Stimulated activated CD4-positive, alpha-beta T cell treated with anti-CD3 and anti-CD28 coated beads, TNF-alpha, amount 100 ng/mL, for 4 hours (primary cell): ENCODE measurements at places on chromosomes 1 and 21.

- no peak for DNase-seq
These were observed 127.8 kb upstream of the NGF start for GRCh38 chr1:115465802-115466363.

DNA sequence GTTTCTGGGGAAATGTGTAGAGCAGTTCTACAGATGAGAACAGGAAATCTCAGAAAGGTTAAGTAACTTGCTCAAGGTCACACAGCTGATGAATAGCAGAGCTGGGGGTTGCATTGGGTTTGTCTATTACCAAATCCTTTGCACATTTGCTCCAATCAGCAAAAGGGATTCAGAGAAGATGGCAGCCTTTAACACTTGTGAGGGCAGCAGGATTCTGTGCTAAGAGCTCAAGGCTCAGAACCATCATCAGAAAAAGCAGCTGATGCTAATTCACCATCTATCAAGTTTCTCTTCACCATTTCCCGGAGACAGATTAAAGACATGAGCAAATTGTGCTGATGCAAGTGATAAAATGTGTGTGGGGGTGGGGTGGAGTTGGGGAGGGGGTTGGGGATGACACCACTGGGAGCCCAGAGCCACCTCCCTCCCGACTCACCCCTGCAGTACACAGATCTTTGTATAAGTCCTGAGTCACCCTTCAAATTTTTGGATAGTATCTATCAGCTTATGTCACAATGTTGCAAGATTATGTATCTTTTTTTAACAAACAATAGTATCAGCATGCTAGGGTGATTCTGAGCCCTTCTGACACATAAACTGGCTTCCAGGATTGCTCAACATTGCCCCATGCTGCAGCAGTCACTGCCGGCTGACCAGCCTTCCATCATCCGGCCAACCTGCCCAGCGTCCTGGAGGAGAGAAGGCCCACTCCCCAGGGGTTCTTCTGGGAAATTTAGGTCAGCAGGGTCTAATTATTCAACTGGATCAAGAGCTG lies 2.8 kb upstream of the SPSB1 start:
- no peak for DNase-seq

GRCh38 chr21:45920824-45921600 lies 60.6 kb upstream of the COL6A1 start:
- no peak for DNase-seq

- DNase-seq = no peak
These were observed 190.5 kb upstream of the CSF3R start for GRCh38 chr1:36673202-36673601.

DNA sequence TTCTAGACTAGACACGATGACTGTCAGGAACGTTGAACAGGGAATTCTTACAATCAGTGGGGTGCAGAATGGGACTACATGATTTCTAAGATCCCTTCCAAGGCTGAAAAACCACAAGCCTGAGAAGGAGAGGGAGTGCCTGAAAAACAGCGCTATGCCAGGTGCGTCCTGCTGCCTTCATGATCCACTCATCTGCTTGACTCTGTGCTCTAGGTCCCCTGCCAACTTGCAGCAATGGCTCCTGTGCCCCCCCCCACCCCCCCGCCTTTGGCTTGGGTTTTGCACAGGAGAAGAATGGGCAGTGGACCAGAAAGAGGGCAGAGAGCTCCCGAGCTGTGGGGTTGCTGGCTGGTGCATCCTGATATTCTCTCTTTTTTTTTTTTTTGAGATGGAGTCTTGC lies 5.9 kb downstream of the SLC2A7 start:
- DNase-seq = no peak

DNA sequence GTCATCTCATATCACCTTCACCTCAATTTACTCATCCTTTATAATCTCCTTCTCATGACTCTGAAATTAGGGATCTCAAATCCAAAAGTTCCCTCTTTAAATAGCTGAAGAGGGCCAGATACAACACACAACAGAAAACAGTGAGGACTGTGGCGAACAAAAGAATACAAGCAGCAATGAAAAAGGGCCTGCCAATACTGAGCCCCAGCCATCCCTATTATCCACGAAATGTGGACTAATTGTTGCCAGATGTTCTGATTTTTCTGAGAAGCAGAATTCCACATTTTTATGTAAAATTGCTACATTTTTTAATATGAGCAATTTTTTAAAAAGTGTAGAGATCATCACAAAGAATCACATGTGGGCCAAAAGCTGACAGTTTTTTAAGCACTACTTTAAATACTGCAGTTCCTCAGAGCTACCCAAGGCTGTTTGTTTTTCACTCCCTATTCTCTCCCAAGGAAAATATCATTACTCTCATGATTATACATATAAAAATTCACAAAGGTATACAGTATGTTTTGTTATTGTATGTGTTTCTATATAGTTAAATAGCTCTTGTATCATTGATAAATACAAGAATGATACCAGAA lies 90.0 kb downstream of the ASH1L start:
- DNase-seq = no peak

GRCh38 chr21:41121785-41122415 lies 46.1 kb upstream of the BACE2 start:
- DNase-seq = no peak

- DNase-seq = no peak
These were observed 12.4 kb downstream of the VANGL1 start for GRCh38 chr1:115654125-115654524.

- DNase-seq = no peak
These were observed 1.0 kb downstream of the LYST start for GRCh38 chr1:235865565-235866204.

DNA sequence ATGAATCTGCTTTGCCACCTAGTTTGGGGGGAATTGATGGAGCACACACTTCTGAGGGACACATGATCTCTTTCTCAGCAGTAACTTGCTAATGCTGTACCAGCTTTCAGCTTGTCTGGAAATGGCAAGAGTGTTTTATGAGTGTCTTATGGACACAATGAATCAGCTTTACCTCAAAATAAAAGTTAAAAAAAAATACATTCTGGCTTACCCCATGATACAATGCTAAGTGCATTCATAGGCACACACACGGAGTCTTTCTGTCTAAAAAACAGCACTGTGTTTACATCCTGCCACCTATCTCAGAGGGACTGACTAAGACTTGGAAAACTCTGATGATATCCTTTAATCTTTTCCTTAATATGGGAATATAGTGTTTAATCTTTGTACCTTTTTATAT lies 455.5 kb upstream of the ADAMTS5 start:
- no peak for DNase-seq

- no peak for DNase-seq
These were observed 42.1 kb upstream of the DNAJC6 start for GRCh38 chr1:65267271-65267670.

- no peak for DNase-seq
These were observed 49.6 kb downstream of the MTR start for GRCh38 chr1:236844499-236845271.

DNA sequence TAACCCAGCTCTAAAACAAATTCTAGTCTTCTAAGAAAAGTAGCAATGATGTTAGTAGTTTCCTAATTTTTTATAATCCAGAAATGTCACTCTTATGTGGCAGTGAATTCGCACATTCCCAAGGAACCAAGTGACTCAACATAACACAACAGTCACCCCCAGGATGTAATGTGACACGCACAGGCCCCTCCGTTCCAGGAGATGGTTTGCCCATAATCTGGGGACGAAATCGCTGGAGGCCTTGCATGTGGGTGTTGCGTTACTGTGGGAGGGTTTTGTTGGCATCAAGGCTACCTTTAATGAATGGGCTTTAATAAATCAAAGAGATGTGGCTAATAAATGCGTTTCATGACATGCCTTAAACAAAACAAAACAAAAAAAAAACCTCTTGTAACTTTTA lies 50.9 kb downstream of the EVA1C start:
- no peak for DNase-seq

GRCh38 chr1:210394281-210394821 lies 65.6 kb downstream of the HHAT start:
- no peak for DNase-seq

DNA sequence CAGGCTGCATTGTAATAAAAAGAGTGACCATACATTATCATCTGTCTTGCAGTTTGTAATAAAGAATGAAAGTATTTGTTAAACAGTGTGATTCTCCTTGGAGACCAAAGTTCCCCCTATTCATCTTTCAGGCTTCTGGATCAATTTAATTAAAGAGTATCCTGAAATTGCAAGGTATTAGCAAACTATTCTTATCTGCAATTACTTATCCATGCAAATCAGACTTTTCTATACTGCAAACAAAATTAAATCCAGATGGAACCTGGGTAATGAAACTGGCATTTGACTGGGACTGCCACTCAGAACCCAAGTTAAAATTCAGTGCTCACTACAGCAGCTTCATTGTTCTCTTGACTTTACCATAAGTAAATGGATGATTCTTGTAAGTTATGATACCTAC lies 37.1 kb downstream of the JAK1 start:
- no peak for DNase-seq

GRCh38 chr1:159010391-159010790 lies 684 bp downstream of the IFI16 start:
- no peak for DNase-seq

DNA sequence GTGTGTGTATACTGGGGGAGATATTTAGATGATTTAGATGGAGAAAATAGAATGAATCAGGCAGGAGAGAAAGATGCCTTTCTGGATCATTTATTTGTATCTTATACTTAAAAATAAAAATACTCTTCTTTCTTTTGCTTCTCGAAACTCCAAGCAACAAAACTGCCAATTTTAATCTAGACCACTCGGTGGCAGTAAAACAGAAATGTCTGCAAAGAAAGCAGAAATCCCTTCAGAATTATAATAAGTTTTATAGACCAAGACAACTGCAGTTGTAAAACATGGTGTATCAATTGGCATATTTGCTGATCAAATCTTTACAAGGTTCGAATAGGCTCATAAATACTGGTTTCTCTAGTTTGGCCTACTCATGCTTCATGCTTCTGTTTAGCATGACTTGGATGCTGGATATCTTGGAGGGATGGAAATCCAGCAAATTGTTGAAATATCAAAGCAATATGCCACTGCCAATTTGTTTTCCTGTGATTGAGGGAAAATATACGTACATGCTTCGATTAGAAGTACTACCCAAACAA lies 15.1 kb upstream of the C1orf87 start:
- DNase-seq = no peak

DNA sequence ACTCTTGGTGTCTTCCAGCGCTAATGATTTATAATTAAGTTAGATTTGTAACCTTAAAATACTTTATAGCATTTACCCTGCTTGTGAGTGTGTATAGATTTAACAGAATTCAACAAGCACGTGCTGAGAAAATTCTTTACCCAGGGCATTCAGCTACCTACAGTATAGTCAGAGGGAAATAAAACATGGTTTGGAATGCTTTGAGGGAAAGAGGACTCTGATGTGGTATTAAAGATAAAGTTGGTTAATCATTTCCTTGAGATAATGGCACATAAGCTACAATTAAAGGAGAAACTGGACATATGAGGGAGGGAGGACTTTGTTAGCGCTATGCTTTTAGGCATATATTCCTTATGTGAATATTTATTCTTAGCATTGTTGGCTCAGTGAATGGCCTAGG lies 26.4 kb upstream of the IL12RB2 start:
- no peak for DNase-seq

GRCh38 chr1:59230622-59231021 lies 66.3 kb upstream of the FGGY start:
- no peak for DNase-seq

DNA sequence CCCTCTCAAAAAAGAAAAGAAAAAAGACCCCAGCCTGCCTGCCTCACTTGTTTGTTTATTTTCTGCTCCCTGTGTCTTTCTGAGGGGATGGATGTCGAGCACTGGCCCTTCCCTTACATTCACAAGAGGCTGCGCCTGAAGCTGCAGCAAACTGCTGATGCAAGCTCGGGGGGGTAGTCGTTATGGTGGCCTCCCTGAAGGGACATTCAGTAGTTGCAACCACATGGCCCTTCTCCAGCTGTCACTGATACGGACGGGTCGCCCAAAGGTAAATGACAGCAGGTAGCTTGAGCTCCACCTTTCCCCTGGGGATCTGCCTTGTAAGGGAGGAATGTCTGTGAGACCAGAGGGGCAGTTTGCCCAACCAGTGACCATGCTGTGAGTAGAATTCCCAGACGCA lies 17.7 kb downstream of the PLEKHM2 start:
- no peak for DNase-seq

GRCh38 chr1:119941392-119941791 lies 45.1 kb upstream of the ADAM30 start:
- no peak for DNase-seq

DNA sequence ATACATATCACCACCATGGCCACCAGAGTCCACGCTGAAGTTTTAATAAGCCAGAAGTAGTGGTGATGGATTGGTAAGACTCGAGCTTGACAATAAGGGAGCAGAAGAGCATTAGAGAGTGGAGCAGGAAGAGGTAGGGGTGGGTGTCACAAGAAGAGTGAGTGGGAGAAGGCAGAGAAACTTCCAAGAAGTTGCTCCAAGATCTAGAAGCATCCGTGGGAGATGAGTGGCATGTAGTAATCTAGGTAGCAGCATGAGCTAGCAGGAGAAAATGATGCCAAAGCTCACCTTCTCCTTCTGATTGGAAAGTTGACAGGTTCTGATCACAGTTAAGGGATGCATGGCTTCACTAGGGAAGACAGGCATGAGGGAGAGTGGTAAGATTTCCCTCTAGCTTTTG lies 49.2 kb downstream of the PLXNA2 start:
- no peak for DNase-seq

GRCh38 chr1:231628207-231628876 lies 1.8 kb downstream of the DISC1 start:
- DNase-seq = peak; percentile 15

DNA sequence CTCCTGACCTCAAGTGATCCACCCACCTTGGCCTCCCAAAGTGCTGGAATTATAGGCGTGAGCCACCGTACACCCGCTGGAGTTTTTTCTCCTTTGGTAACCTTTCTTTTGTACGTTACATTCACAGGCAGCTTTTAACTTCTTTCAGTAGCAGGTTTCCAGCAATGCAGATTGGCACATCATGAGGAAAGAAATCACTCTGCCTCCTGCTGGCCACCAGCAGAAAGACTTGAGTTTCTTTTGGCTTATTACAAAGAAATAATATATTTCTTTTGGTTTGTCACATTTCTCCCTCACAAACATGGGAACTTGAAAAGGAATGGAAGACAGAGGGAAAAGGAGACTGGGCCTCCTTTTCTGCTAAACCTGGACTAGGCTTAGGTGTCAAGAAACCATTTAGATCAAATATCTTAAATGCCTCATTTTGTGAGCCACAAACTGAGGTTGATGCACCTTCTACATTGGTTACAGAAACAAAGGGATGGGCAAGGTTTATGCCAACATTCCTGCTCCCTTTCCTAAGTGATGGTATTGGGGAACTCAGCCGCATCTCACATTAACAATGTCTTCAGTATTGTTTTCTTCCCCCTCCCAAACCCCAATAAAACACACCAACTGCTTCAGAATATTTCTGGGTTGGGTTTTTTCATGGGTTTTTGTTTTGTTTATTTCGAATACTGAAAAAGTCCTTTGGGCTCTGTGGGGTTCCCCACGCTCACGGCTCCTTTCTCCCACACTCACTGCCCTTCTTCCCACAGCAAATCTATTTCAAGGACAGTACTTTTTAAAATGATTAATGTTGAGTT lies 7.7 kb downstream of the ENSA start:
- DNase-seq = peak; percentile 48

- no peak for DNase-seq
These were observed 32.4 kb downstream of the ZBTB18 start for GRCh38 chr1:244083383-244083943.

- peak; percentile 51 for DNase-seq
These were observed 32.6 kb upstream of the SPOCD1 start for GRCh38 chr1:31848381-31848897.
